Islet precursor cell (in vitro differentiated cells): ENCODE measurements at places on chromosomes 5 and 9.
A peak's percentile ranks its signal among the peaks of the same experiment; 100 is the strongest.

- no peak for DNase-seq
Observed at GRCh38 chr9:94287877-94288513, 28.9 kb downstream of the ZNF169 start.

- DNase-seq: no peak
Observed at GRCh38 chr9:99035313-99035712, 69.6 kb upstream of the TGFBR1 start.

DNA sequence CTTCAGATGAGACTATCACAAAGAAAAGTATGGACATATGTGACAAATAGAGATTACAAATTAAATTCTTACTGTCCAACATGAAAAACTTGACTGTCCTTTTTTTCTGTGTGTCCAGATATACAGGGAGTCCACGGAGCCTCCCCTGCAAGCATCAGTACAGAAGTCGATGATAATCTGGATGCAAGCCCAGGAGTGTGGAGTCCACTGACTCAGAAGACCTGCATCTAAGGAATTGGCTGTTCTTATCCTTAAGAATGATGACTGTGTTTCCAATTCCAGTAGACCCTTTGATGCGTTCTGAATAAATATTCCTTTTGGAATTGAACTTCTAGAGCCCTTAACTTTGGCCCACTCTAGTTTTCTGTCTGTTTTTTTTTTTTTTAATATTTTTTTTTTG, 56.7 kb upstream of the TAF11L2 start:
- DNase-seq: no peak

- DNase-seq: no peak
Observed at GRCh38 chr5:74357827-74358226, 282.7 kb downstream of the ENC1 start.

- peak; percentile 51 for DNase-seq
Observed at GRCh38 chr5:1282131-1282992, 12.5 kb downstream of the TERT start.

DNA sequence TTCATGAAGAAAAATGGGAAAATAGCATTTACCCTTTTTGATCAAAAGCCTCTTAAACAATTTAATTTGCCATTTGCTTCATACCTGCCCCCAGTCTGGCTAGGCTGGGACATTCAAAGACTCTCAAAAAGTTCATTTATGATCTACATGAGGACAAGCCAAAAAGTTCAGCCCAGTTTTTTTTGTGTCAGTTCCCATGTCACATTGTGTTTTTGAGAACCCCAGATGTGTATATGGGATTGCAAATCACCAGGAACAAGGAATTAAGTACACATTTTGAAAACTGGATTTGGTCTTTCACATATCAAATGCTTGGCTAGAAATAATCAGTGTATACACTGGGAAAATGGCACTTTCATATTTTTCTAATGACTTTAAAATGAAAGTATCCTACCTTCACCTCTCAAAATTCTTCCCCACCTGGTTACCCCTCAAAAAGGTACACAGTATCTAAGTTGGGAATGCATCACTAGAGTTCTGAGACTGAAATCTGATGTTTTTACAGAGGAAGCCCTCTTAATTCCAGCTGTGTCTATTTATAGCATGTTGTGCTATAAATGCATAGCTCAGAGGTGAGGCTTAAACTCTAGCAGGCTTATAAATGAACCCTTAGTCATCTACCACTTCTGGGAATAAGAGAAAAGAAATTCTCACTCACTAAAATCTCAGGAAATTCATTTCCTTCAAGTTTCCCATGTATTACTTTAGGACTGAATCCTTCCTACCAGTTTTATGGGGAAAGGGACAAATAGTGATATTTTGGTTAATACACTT, 9.3 kb downstream of the STOM start:
- DNase-seq: no peak

DNA sequence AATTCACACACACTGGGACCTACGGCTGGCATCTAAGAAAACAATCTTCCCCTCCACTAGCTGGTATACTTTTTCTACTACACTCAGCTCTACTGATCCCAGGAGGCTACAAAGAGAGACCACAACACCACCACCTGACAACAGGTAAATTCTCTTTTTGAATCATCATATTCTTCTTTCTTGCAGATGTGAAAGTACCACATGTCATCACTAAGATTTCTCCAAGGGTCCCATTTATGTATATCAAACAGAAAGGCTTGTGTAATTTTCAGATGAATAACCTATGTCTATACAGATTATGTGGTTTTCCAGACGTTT, 25.1 kb downstream of the PUM3 start:
- DNase-seq: no peak

- no peak for DNase-seq
Observed at GRCh38 chr9:111483439-111483857, 735 bp downstream of the ECPAS start.
